Caco-2 (cell line): ENCODE measurements at places on chromosomes 16 and 17. TPM values are rescaled to one million over a fixed set of nuclear protein-coding genes. Genes with fewer than 3 reads are reported as not detected.

Gene CEP112
- total RNA-seq, result 2.8 and 4.7 TPM in 2 replicates

DNA sequence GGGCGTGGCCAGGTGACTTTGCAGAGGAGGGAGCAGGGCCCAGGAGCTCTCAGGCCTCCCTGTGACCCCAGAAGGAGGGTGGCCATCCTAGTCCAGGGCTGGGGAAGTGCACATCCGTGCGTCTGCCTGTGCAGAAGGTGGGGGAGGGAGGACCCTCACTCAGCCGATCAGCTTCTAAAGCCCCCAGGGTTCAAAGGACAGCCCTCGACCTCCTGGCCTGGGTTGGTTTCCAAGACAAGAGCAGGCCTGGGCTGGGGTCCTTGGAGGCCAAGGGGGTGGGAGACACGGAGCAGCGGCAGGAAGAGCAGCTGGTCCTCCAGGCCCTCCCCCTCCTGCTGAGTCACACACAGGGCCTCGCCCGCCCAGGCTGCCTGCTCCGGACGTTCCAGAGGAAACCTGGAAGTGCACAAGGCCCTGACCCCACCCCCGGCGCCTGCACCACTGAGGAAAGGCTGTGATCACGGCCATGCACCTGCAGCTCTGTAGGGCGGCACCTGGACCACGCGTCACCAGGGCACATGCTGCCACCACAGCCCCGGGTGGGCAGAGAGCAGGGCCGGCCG is 67.1 kb upstream of the ZNF469 start:
- peak; percentile 66 for DNase-seq

DNA sequence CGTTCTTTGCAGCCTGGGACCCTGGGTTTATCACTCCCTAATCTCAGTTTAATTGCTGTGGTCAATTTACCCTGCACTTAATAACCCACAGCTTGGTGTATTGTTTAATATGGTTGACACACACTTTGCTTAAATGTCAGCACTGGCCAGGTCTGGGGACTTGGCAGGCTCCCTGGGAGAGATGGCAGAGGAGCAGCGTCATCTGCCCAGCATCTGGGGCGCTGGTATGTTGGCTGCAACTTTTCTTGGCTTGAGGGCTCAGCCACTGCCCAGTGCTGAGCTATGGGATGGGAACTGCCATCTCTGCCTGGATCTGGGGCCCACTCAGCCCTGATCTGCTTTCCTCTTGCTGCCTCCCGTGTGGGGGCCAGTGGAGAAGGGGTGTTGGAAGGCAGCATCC is 115.7 kb upstream of the IRX3 start:
- DNase-seq, result no peak

GRCh38 chr16:87196231-87196630 is 121.0 kb downstream of the C16orf95 start:
- DNase-seq, result no peak

- no peak for DNase-seq
Measured at GRCh38 chr16:89495121-89495520, 4.8 kb upstream of the ANKRD11 start.
